MG63 (cell line): ENCODE measurements at places on chromosomes 1 and 21. TPM values are rescaled to one million over a fixed set of nuclear protein-coding genes. Genes with fewer than 3 reads are reported as not detected.

ANKRD35 gene
- not detected in 2 replicates for total RNA-seq

JMJD4 gene
- 40.2 and 63.4 TPM in 2 replicates for total RNA-seq

PDZK1IP1 gene
- not detected in 2 replicates for total RNA-seq

SAMD11 gene
- total RNA-seq: 32.7 and 43.5 TPM in 2 replicates

FLVCR1 gene
- 4.5 and 9.3 TPM in 2 replicates for total RNA-seq

OR2L2 gene
- total RNA-seq: 0.16 TPM in 1 of 2 replicates, not detected in the other

- peak; percentile 78 for DNase-seq
These were observed 3.8 kb upstream of the PADI3 start for GRCh38 chr1:17244821-17245740.

DNA sequence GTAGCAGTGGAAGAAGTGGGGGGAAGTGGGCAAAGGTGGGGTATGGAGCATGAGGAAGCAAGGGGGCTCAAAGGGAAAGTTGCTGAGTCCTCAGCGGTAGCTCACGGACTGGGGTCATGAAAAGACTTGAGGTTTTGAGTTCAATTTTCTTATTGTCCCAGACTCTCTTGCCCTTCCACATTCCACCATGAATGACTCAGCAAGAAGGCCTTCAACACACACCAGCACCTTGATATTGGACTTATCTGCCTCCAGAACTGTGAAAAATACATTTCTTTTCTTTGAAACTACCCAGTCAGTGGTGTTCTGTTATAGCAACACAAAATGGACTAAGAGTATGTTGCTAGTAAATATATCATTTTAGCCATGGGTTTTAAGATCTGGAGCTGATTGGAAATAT is 17.3 kb upstream of the RHBDL2 start:
- no peak for DNase-seq

DNA sequence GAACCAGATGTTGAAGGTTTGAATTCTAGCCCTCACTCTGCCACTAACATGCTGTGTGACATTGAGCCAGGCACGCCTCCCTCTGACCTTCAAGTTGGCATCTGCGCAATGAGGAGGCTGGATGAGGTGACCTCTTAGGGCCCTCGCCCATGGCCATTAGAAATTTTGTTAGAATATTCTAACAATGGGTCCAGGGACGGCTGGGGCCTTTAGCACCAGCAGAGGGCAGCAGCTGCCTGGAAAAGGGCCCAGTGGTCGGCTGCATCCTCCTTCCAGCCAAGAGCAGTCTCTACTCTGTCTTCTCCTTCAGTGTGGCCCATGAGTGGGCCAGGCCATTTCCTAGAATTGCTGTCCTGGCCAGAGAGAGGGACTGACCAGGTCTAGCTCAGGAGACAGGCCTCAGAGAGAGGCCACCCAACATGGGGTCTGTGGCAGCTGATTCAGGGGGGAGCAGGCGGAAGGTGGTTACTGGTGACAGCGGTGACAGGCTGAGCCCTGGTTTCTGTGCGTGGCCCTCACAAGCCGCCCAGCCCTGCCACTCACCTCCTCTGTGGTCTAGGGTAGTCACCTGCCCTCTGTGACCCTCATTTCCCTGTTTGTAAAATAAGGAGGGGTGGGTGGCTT is 101.3 kb upstream of the ACTL8 start:
- peak; percentile 45 for DNase-seq

- DNase-seq: no peak
These were observed 280.1 kb upstream of the ST6GALNAC5 start for GRCh38 chr1:76587212-76587611.

- DNase-seq: no peak
These were observed 2.7 kb downstream of the PTPRC start for GRCh38 chr1:198641501-198641900.

DNA sequence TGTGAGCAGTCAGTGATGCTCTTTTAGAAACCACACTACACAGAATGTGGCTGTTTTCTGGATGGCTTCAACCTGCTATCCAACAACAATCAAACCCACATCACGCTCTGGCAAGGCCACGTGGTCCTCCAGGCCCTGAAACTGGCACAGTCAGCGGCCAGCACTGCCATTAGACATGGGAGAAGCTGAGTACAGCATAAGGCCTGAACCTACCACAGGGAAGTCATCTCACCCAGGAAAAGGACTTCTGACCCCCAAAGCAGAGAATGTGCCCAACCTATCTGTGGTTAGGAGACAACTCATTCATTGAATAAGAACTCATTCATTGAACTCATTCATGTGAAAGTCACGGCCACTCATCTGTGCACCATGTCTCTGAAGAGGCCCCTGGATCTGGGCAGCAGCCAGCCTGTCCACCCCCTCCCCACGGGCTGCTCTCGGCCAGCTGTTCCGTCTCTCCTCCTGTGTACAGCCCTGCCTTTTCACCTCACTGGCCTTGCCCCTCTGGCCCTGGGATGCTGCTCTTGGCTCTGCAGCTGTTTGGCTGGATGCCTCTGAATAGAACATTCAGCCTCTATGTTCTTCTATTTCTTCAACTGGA is 41.1 kb downstream of the C1orf198 start:
- DNase-seq: no peak
